ENCODE measurements at places on chromosomes 16 and 17. TPM values are rescaled to one million over a fixed set of nuclear protein-coding genes. Genes with fewer than 3 reads are reported as not detected.

Gene STX4
- 42.8 TPM for total RNA-seq

Gene ANKRD40CL
- total RNA-seq, result not detected

Gene KCNJ2
- 26.8 TPM for total RNA-seq

GRCh38 chr17:47077576-47077975 is 98.5 kb upstream of the RPRML start:
- DNase-seq, result no peak

- DNase-seq, result no peak
These were observed 81.8 kb upstream of the DOC2B start for GRCh38 chr17:263271-263670.

DNA sequence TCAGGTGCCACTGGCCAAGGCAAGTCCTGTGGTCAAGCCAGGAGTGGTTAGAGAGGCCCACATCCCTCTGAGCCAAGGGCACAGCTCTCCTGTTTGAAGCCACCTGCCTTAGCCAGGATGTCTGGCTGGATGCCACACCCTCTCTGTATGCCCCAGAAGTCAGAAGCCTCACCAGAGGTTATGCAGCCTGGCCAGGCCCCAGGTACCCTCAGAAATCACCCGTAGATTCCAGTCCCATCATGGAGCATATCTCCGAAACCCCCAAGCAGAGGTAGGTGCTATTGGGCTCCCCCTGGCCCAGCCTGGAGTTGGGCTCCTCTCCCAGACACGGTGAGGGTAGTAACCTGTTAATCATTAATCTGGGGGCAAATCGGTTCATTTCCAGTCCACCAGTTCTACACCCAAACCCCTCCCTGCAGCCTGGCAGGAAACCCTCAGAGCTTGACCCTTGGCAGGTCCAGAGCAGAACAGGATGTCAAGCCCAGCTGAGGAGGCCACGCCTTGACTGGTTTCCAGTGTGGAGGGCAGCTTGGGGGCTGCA is 60.6 kb upstream of the TMEM97 start:
- no peak for DNase-seq

GRCh38 chr16:841455-842060 is 41.0 kb upstream of the GNG13 start:
- DNase-seq, result no peak

- no peak for DNase-seq
These were observed 3.0 kb downstream of the ERN1 start for GRCh38 chr17:64126918-64127317.

DNA sequence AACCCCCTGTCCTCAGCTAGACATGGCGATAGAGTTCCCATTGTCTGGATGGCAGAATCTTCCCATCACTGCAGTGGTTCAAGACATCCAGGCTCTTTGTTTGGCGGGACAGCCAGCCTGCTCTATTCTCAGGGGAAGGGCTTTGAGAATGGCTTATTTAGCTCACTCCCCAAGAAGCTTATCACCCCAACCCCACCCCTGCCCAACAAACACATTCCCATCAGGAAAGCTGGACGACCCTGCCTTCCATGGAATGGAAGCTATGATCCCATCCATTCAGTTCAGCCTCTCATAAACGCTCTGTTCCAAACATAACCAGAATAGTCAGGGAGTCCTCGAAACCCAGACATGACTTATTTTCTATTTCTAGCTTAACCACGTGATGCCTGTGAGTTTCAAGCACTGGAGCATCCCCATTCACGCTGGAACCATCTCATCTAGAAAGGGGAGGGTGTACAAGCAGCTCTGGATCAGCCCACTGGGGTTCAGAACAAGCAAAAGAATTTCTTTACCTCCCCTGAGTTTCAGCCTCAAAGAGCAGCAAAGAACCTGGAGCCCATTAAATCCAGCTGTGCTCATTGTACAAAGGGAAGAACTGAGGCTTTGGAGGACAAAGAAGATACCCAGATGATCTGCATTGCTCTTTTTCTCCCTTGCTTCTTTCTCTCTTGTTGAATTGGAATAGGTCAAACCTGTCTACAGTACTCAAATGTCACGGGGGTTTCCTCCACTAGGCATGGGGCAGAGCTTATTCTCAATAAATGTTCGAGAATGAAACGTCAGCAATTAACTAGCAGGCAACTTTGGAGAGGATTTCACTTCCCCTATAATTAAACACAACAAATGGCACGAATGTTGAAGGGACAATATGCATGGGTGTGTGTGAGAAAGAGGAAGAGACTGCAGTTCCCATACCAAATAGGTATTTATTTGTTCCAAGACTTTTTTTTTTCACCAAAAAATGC is 93.1 kb downstream of the XYLT1 start:
- DNase-seq, result no peak

GRCh38 chr17:27860971-27861664 is 32.0 kb downstream of the LYRM9 start:
- DNase-seq, result no peak

DNA sequence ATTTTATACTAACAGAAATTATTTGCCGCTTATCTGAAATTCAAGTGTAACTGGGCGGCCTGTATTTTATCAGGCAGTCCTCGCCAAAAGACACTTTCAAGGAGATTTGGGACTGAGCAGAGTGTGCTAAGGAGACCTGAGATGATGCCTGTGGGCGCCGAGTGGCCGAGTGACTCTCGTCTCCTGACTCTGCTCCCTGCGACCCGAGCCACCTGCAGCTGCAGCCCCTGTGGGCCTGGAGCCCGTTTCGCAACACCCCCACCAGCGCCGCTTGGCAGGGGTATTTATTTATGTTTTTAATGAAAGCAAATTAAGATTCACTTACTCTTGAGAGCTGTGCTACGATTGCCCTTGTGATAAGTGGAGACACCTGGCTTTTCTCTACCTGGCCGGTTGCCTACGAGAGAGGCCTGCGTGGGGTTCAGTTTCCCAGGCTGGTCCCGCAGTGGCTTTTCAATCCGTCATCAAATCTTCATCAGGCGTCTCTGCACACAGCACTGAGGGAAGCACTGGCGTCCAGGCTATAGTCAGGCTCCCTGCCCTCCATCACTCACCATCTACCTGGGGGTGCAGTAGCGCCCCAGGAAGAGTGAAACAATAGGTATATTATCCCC is 124.0 kb downstream of the SEC14L1 start:
- DNase-seq, result no peak

GRCh38 chr16:68866933-68867332 is 23.6 kb downstream of the TANGO6 start:
- DNase-seq, result no peak

- no peak for DNase-seq
These were observed 27.4 kb downstream of the IQCK start for GRCh38 chr16:19745286-19746010.
